ENCODE measurements at places on chromosomes 4 and X.

GRCh38 chrX:24110069-24110468 lies 39.5 kb upstream of the ZFX start:
- DNase-seq, result no peak

- DNase-seq, result no peak
Observed at GRCh38 chr4:6900956-6901355, 8.7 kb upstream of the TBC1D14 start.

GRCh38 chrX:124208660-124209059 lies 123.8 kb upstream of the TEX13D start:
- peak; percentile 32 for DNase-seq

DNA sequence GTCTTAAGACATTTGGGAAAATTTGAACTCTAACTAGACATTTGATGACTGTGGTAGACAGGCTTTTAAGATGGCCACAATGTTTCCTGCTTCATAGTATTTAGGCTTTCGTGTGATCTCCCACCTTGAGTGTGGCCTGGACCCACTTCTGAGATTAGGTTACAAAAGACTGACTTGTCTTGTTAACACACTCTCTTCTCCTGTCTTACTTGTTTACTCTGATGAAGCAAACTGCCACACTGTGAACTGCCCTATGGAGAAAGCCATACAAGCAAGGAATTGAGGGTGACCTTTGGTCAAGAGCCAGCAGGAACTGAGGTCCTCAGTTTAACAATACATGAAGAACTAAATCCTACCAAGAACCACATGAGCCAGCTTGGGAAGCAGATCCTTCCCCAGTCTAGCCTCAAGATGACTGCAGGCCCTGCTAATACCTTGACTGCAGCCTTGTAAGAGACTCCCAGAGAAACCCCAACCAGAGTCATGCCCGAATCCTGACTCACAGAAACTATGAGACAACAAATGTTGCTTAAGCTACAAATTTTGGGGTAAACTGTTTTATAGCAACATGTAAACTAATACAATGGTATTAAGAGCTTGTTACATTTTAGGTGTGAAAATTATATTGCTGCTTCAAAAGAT lies 20.3 kb downstream of the UBA6 start:
- no peak for DNase-seq

DNA sequence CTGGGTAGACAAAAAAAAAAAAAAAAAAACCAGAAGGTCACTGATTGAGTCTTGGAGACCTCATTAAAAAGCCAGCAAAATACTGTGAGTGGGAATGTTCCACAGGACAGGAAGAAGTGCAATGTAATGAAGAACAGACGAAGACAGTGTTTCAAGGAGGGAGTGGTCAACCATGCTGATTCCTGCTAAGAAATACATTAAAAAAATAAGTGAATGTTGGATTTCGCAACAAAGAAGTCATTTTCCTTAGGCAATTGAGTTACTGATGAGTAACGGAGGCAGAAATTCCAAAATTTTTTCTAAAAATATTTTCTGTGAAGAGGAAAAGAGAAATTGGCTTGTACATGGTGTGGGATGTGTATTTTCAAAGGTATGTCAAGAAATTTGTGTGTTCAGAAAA lies 94.3 kb upstream of the FAM47B start:
- DNase-seq, result no peak

DNA sequence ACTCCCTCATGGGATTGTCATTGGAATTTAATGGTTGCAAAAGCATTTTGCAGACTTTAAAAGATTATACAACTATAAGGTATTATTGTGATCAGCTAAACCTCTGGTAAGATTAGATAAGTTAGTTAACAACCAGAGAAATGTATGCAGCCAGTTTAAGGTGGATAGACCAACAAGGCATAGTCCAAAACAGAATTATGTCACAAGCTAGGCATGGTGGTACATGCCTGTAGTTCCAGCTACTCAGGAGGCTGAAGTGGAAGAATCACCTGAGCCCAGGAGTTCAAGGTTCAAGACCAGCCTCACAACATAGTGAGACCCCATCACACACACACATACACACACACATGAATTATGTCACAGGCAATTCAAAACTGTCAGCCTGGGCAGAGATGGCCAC lies 54.7 kb upstream of the KLHL13 start:
- no peak for DNase-seq

GRCh38 chr4:183445097-183445428 lies 627 bp downstream of the CDKN2AIP start:
- DNase-seq, result no peak

DNA sequence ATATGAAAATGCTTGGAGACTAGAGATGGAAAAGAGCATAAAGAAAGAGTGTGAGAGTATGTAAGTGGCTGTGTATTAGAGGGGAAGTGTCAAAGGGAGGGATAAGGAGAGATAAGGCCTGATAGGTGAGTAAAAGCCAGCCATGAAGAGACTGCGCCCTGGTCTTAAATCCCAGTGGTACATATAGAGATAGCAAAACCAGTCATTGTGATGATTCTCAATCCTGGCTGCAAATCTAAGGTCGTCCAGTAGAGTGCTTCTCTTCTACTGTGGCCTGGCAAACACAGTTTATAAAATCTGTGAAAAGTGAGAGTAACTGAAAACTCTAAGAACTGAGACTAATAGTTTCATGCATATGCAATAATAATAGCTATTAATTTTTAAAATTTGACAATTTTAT lies 86.9 kb downstream of the MAB21L2 start:
- DNase-seq, result no peak

- DNase-seq, result no peak
Observed at GRCh38 chr4:63218856-63219255, 1190.4 kb downstream of the TECRL start.

- DNase-seq, result no peak
Observed at GRCh38 chr4:13546142-13546940, 2.0 kb upstream of the NKX3-2 start.

- peak; percentile 66 for DNase-seq
Observed at GRCh38 chrX:136546371-136546781, 14.4 kb downstream of the VGLL1 start.

DNA sequence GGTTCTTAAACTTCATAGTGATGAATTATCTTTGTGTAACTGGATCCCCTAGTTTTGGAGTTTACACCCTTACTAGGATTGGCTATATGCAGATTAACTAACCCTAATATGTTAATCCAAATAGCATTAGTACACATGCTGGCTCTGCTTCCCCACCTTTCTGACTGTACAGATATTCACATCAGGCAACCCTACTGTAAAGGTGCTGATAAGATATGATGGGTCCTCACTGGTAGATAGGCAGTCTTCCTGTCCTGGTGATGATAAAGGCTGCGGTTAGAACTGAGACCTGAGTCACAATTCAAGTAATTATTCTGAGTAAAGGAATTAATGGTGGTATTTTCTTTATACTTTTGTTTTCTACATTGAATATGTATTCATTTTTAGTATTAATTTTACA lies 118.6 kb downstream of the COL4A5 start:
- peak; percentile 3 for DNase-seq

DNA sequence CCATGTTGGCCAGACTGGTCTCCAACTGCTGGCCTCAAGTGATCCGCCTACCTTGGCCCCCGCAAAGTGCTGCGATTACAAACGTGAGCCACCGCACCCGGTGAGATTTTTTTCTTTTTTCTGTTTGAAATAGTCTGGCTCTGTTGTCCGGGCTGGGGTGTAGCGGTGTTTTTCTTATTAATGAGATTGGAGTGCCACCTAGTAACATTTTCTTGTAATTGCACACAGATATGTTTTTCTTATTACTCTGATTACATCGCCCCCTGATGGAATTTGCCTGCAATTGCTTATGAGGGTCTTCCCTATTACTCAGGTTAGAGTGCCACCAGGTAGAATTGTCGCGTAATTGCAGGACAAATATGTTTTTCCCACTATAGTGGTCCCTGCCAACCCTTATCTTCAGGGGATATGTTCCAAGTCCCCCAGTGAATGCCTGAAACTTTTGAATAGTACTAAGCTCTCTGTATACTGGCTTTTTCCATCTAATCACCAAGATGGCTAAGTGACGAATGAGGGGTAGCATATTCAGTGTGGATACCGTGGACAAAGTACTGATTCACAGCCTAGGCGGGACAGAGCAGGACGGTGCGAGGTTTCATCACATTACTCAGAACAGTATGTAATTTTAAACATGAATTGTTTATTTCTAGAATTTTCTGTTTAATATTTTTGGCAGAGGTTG lies 8.6 kb upstream of the PDHA1 start:
- DNase-seq, result peak; percentile 45

- no peak for DNase-seq
Observed at GRCh38 chr4:151922306-151922705, 161.5 kb upstream of the GATB start.

- no peak for DNase-seq
Observed at GRCh38 chr4:95417531-95417930, 131.2 kb downstream of the UNC5C start.
